Fibroblast of skin of back (primary cell): ENCODE measurements at places on chromosomes 7 and 10.

GRCh38 chr7:97771576-97771975 lies 39.7 kb downstream of the TAC1 start:
- no peak for DNase-seq

DNA sequence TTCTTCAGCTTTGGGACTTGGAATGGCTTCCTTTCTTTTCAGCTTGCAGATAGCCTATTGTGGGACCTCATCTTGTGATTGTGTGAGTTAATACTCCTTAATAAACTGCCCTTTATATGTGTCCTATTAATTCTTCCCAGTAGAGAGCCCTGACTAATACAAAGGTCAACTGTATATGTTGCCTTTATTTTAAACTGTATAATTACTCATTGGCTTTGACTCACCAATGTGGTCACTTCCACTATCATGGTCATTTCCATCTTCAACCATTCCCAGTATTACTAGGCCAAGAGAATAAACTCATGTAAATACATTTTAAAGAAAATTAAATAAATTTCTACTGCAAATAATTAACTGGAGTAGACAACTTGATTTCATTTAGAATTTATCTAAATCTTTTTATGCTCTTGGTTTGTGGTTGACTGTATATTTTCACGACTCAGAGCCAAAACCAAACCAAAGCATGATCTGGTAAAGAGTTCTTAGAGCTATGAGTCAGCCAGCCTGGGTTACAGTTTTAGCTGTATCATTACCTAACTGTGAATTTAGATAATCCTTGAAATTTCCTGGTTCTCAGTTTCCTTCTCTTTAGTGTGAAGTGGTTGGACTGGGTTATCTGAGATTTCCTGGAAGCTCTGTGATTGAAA lies 188.4 kb downstream of the PPP1R3A start:
- DNase-seq = peak; percentile 72

GRCh38 chr7:2487586-2488271 lies 11.5 kb upstream of the GRIFIN start:
- peak; percentile 18 for DNase-seq

- DNase-seq = no peak
Observed at GRCh38 chr10:54665095-54665494, 135.9 kb downstream of the PCDH15 start.

GRCh38 chr10:75959209-75959608 lies 527.8 kb downstream of the LRMDA start:
- DNase-seq = peak; percentile 97

DNA sequence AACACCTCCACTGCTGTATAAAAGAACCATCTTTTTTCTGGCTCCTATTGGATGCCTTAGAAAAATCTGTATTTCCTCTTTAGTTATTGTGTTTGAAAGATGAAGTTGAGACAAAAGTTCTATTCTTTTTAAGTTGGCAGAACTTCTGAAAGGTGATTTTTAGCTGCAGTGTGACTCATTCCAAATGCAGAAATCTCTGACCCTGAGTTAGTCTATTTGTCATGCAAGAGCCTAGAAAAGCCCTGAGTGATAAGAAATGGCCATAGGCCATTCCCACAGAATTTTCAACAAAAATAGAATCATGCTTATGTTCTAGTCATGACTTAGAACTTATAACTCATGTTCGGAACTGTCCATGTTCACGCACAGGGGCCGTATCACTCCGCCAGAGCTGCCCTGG lies 89.1 kb downstream of the EGFR start:
- DNase-seq = no peak

DNA sequence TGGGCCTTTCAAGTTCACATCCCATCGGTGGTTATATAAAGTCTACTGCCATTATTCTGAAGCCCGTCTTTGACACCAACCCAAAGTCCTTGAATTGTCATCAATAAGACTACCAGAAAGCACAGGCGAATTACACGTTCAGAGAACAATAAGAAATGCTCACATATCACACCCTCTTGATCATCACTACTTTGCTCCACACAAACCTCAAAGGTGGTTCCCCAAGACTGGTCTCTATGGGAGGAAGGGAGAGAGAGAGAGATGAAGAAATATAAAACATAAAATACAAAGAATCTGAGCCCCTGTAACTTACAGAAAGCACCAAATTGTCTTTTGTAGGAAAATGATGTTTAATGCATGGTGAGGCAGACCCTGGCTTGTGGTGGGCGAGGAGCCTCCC lies 4.4 kb downstream of the HIPK2 start:
- DNase-seq = no peak

GRCh38 chr7:26318921-26319320 lies 27.3 kb downstream of the SNX10 start:
- no peak for DNase-seq

DNA sequence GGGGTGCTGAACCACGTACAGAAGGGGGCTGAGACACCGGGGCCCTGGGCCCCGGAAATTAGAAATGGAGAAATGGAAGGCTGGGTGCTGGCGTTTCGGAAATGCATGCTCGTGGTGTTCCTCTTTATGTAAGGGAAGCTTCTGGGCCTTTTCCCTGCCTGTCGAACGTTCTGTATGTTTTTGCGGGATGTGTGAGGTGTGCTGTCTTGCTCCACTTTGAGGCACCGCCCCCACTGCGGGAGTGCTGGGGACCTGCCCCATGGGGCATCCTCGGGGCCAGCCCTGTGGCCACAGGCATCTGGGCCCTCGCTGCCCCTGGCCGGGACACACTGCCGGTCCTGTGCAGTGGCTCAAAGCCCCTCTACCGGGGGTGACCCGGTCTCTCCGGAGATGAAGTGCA lies 1.7 kb upstream of the VENTX start:
- DNase-seq = no peak
